ENCODE measurements at places on chromosomes 3 and 15. TPM values are rescaled to one million over a fixed set of nuclear protein-coding genes. Genes with fewer than 3 reads are reported as not detected.

GRCh38 chr15:32885713-32886112 is 167.9 kb downstream of the GREM1 start:
- H3K36me3 ChIP-seq = no peaks in the 10 kb centered on the region
- H3K27ac ChIP-seq = no peak overlapping the region
- DNase-seq = no peak
- H3K27me3 ChIP-seq = no peaks in the 10 kb centered on the region
- H3K4me3 ChIP-seq = no peak overlapping the region
- no peaks in the 10 kb centered on the region for H3K4me1 ChIP-seq

GRCh38 chr15:26391567-26392194 is 381.2 kb downstream of the GABRB3 start:
- H3K36me3 ChIP-seq = peaks cover 1% of the 10 kb centered on the region
- H3K4me3 ChIP-seq = no peak overlapping the region
- H3K27ac ChIP-seq = no peak overlapping the region

DNA sequence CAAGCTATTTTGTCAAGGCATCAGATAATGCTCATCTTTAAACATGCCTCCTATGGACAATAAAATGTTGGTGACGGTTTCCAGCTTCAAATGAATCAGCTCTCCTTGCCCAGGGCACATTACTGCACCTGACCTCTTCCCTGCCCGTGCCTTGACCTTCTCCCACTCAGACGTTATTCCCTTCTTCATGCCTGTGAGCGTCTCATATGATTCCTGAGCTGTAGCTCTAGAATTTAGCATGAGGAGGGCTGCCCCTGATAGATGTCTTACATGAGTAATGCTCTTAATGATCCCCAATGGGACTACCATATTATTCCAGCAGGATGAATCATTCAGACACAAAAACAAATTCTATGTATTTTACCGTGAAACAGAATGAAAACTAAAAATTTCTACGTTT is 762.7 kb downstream of the ROBO1 start:
- no peak for DNase-seq
- H3K27ac ChIP-seq = no peak overlapping the region
- H3K4me1 ChIP-seq = no peaks in the 10 kb centered on the region

- peaks cover 43% of the 10 kb centered on the region for H3K4me1 ChIP-seq
- no peaks in the 10 kb centered on the region for H3K36me3 ChIP-seq
- no peak overlapping the region for H3K27ac ChIP-seq
- no peaks in the 10 kb centered on the region for H3K27me3 ChIP-seq
- H3K4me3 ChIP-seq = no peak overlapping the region
Observed at GRCh38 chr3:59442046-59442445, 392.2 kb upstream of the CFAP20DC start.

DNA sequence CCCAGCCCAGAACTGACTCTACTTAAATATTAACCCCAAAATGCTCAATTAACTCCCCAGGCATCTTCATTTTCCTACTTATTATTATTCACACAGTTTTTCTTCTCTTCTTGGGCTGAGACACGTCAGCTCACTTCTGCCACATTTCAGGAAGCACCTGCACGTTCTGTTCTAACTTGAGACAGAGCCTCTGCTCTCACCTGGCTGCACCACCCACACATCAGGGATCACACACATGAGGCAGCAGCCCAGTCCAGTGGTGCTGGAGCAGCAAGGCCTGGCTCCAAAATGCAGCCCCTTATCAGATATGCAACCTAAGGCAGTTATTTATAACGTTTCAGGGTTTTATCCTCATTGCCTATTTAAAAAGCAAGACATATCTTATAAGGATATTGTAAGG is 127.5 kb downstream of the OSBPL10 start:
- no peak for DNase-seq
- H3K36me3 ChIP-seq = no peaks in the 10 kb centered on the region
- no peak overlapping the region for H3K27ac ChIP-seq

The MITF gene
- total RNA-seq = 0.63 TPM

Measured in activated CD4-positive, alpha-beta T cell treated with anti-CD3 and anti-CD28 coated beads for 36 hours (primary cell).